HL-60 (cell line): ENCODE measurements at places on chromosomes 2 and 18.

DNA sequence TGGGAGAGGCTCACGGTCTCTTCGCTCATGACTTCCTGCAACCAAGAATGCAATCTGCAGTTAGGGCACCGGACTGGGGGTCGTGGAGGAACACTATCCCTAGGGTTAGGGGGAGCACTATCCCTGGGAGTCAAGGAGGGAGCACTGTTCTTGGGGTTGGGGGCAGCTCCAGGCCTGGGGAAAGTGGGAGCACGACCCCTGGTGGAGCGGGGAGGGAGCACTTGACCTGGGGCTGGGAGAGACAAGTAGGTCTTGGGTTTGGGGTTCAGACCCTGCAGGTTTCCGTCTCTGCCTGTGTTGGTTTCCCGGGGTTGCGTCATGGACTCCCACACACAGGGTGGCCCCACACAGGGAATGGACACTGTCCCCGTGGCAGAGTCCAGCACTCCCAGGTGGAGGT, 133.6 kb downstream of the TPO start:
- no peak for DNase-seq

DNA sequence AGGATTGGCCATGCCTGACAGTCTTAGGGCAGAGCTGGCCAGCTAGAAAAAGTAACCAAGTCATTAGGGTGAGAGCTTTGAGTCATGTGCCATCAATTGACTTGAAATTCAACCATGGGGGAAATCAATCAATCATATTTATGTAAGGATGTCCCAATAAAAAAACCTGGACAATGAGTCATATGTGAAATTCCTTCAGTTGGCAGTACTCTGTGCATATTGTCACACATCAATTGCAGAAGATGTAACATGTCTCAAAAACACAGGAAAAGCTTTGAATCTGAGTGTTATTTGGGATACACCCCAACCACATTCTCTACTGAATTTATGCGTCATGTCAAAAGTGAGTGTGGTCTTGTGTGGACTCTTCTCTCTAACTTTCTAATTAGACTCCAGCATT, 1004.1 kb upstream of the NRXN1 start:
- no peak for DNase-seq

DNA sequence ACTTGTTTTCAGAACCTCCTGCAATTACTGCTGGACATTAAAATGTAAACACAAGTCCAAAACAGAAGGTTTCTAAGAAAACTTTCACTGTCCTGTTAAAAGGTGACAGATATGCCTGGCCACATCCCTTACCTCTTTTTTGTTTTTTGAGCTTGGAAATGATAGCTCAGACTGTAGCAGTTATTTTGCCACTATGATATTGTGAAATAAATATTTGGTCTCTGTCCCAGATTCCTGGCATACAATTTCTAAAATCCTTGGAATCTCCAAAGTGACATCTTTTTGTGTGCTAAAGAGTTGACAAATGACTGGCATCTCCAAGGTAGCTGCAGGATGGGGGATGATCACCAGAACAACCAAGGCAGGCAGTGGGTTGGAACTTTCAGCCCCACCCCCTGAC, 16.8 kb downstream of the TPGS2 start:
- no peak for DNase-seq

DNA sequence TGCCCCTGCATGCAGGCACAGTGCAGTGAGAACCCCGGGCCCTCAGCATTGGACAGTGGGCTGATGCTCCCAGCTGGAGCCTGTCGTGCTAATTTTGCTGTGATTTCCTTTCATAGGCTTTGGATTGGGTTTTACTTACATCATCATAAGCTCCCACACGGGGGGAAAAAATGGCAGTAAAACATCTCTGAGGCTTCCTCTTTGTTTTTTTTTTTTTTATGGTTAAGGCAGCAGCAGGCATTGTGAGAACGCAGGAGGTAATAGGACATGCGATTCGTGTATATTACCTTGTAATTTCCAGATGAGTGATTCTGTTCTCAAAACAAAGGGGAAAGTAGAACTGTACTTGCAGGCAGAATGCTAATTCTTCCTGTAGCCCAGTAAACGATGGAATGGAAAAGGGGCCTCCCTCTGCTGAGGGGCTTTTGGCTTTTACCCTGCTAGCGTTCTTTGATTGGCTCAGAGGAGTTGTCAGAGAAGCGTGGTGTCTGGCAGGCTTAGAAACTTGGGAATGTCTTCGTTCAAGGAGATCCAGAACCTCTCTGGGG, 89.7 kb downstream of the NPAS2 start:
- no peak for DNase-seq

DNA sequence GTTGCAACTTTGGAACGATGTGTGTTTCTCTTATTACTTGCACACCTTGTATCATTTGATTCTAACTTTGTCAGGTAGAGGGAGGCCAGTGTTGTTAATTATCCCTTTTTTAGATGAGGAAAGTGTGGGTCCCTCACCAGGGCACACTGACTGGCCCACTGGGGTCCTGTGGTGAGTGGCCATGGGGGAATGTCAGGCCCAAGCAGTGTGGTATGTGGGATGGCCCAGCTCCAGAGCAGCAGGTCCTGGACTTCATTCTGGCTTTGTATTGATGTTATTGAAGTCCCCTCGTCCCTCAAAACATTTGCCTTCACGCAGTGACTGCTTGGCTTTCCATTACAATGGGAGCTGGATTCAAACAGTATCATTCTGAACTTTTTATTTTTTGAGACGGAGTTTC, 11.7 kb downstream of the NCK2 start:
- no peak for DNase-seq

DNA sequence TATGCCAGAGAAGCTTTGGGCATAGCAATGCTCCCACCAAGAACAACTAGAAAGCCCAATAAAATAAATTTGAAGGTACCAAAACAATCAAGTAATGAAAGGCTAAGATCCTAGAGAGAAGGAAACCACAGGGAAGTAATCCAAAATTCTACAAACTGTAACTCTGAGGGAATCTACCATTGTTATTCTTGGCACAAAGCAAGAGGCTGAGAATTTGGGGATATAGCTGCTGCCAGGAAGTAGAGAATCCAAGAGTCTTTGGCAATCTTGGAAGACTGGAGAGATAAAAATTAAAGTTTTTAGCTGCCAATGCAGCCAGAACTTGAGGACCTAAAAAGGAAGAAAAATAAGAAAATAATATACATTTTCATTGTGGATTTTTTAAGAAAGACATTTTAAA, 68.5 kb downstream of the PIGN start:
- DNase-seq: no peak

GRCh38 chr2:147559070-147559725, 285.6 kb upstream of the ACVR2A start:
- no peak for DNase-seq

DNA sequence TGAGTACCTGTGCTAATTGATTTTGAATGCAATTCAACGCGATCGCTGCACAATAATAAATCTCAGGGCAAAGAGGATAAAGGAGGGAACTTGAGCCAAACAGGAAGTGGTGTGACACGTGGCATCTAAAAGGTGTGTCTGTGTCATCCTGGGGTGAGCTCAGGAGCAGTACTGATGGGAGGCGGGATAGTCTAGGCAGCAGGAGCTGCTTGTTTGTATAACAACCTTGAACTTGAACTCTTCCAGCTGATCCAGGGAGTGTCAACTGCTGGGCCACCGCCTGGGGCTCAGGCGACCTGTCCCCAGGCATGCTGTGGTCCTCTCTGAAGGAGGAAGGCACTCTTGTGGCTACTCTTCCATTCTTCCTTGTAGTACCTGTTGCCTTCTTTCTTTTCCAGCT, 61.2 kb downstream of the BOD1L2 start:
- DNase-seq: no peak

- DNase-seq: no peak
These were observed at the start of gene HOXD4 for GRCh38 chr2:176151442-176152287. Gene HOXD4, plus strand, starts transcription at chr2:176151550. Its CDS starts 84 bp downstream, at chr2:176151634.

DNA sequence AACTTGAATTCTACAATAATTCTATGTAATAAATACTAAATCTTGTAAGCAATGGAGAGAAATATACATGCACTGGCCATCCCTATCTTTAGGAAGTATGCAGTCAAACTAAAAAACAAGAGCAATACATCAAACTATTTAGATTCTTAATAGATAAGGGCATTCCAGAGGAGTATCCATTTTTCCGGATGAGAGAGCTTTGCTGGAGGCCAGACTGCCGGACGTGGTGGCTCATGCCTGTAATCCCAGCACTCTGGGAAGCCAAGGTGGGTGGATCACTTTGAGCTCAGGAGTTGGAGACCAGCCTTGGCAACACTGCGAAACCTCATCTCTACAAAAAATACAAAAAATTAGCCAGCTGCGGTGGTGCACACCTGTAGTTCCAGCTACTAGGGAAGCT, 60.8 kb downstream of the KIF5C start:
- DNase-seq: no peak

DNA sequence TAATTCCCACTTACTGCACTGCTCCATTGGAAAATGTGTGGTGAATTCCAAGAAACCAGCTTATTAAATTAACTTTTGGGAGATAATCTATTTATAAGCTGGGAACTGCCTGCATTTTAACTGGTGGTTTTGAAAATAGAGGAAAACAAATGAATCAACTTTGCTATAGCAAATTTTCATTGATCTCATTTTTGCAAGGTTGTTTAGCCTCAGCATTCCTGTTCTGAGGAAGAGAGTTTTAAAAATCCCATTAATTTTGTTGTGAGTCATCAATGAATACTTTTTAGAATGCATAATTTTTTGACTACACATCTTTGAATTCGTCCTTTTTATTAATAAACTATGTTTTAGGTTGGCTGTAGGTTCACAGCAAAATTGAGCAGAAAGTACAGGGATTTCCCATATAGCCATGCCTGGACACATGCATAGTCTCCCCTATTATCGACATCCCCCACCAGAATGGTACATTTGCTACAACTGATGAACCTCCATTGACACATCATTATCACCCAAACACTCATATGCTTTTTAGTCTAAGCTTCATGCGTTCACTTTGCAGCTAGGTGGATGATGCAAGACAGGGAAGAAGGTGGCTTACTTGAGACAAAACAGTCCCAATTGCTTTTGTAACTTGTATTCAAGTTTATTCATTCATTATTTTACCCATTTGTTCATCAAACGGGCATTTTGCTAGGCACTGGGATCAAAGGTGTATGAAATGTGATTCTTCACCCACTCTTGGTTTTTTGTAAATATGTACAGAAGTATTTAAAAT, 106.9 kb downstream of the ZNF521 start:
- DNase-seq: no peak

- DNase-seq: no peak
These were observed 10.8 kb upstream of the ATL2 start for GRCh38 chr2:38387887-38388286.

DNA sequence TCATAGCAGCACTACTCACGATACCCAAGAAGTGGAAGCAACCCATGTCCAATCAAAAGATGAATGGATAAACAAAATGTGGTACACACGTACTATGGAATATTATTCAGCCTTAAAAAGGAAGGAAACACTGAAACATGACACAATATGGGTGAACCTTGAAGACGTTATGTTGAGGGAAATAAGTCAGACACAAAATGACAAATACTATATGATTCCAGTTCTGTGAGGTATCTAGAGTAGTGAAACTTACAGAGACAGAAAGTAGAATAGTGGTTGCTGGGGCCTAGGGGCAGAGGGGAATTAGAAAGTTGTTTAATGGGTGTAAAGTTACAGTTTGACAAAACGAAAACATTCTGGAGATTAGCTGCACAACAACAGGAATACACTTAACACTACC, 24.7 kb downstream of the TLK1 start:
- DNase-seq: no peak

GRCh38 chr2:229870903-229871656, 50.7 kb downstream of the TRIP12 start:
- DNase-seq: no peak

GRCh38 chr2:101080211-101081068, 70.7 kb downstream of the TBC1D8 start:
- no peak for DNase-seq

DNA sequence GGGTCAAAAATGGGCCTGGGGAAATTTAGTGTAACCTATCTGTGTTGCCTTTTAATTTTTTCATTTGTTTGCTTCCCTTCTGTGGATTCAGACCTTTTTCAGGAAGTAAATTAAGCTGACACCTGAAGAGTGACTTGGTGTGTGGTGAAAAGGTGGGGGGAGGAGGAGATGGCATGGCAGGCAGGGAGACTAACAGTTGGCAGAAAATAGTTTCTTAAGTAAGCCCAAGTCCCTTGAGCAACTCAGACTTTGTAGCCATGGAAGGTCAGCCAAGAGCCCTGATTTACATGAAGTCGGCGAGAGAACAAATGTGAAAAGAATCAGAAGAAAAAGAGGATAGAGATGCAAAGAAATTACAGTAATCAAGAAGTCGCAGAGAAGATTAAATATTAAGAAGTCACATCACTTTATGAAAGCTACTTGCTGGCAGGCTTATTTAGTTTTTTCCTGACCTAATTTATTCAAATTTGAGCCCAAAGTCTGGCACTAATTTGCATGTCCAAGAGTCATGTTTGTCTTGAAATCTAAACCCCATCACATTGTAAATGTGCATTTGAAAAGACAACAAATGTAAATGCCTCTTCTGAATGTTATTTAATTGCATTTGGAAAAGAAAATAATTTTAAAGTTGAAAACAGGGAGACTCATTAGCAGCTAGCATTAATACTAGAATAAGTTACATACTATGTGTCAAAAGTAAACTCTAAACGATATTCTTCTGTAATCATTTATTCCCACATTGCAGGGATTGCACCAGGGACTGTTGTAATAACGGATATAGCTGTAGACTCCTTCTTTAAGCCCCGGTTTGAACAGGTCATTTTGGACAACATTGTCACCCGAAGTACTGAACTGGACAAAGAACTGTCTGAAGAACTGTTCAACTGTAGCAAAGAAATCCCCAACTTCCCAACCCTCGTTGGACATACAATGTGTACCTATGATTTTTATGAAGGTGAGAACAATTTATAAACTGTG, 19.3 kb downstream of the UPP2 start:
- DNase-seq: no peak

DNA sequence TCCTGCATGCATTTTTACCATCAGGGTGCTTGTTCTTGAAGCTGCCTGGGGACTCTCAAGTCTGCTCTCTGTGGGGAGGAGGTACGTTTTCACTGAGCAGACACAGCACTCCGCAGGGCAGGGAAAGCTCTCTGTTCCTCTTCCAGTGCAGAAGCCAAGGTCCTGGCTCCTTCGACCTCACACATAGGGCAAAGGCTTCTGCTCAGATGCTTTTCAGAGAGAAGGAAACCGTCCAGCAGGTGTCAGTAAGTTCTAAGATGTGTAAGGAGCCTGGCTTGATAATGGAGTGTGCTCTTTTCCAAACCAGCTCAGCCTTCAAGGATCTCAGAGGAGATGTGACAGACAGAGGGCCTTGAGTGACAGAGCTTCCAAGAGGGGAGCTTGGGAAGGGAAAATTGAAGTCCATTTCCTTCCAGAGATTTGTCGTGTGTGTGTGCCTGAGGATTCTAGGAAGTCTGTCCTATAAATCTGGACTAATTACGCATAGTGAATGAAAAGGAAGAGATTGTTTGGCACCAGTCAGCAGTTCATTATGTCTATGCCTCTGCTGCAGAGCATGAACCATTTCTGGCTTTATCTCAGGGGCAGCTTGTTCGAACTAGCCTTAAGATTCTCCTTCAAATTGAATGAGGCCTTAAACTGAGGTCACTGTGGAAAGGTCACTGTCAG, 67.3 kb upstream of the UPP2 start:
- DNase-seq: no peak
